DMS 273 treated with DMSO at 0.1 percent for 48 hours (cell line): ENCODE measurements at places on chromosomes 11 and 22.

DNA sequence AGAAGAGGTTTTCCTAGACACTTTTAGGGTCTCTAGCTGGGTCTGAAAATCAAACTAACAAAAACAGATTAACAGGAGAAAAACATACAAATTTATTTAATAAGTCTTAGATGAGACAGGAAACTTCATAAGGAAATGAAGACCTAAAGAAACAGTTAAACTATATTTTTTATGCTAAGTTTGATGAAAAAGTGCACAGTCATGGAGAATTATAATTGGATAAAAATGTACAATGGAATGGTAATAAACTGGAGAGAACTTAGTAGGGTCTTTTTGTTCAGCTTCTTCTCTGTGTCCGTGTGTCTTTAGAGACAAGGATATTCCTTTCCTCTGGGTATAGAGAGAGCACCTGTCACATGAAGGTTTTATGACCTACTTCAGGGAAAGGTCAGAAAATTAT is 323.4 kb downstream of the RAB38 start:
- no peak for DNase-seq

- no peak for DNase-seq
Observed at GRCh38 chr11:34250211-34250610, 107.6 kb downstream of the ABTB2 start.

GRCh38 chr11:1055990-1056771 is 18.5 kb upstream of the MUC2 start:
- no peak for DNase-seq

DNA sequence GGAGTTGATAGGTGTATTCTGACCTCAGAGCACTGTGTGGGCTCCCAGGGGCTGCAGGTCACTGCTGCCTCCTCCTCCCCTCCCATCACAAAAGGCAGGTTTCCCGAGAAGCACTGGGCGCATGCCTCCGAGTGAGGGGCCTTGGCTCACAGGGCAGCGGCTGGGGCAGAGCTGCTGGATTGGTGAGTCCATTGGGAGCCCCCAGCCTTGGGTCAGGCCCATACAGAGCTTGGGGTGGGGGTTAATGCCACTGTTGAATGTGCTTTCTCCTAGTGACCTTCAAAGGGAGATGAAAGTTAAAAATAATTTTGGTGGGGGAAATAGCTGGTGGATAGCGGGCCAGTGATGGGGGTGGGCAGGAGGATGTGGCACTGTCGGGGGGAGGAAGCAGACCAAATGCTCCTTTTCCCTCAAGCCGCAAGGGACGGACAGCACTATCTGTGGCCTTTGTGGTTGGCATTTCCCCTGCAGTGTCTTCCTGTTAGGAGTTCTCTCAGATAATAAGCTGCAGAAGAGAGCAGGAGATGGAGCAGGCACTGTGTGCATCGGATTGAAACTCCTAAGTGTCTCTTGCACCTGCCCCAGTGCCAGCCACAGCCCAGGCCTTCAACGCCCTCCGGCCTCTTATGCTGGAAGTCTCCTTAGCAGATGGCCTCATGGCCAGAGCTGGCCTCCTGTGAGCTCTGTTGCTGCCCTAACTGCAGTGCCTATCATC is 3.2 kb downstream of the TUBA8 start:
- no peak for DNase-seq

GRCh38 chr11:18080451-18080850 is 25.4 kb downstream of the SAAL1 start:
- no peak for DNase-seq

- DNase-seq = no peak
Observed at GRCh38 chr11:37995886-37996285, 1397.8 kb upstream of the RAG2 start.

- DNase-seq = no peak
Observed at GRCh38 chr11:73914284-73914683, 36.5 kb upstream of the DNAJB13 start.

DNA sequence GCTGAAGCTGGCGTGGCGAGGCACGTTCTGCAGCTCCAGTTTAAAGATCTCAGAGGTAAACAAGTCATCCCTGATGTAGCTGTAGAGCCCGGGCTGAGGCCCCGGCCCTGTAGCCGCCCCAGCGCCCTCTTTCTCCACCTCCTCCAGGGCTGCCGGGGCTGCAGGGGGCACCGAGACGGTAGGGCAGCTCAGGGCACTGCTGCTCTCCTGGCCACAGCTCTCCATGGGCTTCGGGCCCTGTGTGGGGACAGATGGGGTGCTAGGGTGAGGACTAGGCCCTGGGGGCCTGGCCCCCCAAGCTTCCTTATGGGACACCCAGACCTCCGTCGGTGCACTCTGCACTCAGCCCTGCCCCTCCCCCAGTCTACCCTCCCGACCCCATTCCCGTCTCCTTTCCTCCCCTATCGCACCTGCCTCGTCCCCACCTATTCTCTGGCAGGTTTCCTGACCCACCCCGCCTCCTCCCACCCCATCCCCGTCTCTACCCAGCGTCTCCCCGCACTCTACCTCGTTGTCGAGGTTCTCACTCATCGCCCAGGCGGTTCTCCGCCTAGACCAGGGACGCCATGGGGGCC is 559 bp downstream of the RANBP1 start:
- DNase-seq = no peak

GRCh38 chr11:61120706-61121191 is 18.5 kb downstream of the CD5 start:
- no peak for DNase-seq

DNA sequence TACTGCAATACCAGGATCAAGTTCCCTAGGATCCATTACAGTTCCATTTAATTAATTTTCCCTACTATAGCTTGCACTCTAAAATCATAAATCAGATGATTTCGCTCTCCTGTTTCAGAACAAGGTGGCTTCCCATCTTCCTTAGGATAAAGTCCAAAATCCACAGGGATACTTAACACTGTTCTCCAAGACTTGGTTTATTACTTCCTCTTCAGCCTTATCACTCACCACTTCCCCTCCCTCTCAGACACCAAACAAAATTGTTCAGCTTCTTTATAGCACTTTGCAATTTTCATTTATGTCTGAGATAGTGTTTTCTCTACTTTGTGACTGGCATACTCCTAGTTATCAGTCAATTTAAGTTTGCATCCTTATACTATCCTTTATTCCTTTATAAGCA is 124.6 kb downstream of the GRIA4 start:
- DNase-seq = no peak

DNA sequence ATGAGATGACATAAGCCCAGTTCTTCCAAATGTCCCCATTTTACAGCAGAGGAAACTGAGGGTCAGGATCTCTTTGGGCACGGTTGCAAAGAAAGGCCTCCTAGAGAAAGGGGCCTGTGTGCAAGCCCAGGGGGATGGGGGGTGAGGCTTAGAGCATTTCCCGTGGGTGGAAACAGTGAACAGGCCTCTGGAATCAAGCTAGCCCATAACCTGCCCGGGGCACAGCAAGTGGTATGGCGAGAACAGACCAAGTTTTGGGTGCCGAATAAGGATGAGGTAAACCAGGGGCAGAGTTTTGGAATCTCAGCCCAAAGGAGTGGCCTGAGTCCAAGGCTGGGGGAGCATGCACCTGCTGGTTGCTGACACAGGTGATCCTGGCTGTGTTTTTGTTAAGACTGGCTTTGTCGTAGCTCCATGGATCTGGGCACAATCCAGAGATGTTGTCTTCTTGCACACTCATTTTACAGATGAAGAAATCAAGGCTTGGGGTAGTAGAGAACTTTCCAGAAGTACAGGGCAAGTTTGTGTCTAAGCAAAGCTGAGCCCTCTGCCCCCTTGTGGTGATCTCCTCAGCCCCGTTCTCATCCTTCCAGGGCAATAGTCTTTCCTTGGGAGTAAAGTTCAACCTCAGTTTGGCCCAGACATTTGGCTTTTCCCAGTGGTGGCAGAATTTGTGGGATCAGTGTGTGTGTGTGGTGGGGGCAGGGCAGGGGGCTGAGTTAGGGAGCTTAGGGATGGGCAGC is 53.5 kb upstream of the MYEOV start:
- DNase-seq = no peak

DNA sequence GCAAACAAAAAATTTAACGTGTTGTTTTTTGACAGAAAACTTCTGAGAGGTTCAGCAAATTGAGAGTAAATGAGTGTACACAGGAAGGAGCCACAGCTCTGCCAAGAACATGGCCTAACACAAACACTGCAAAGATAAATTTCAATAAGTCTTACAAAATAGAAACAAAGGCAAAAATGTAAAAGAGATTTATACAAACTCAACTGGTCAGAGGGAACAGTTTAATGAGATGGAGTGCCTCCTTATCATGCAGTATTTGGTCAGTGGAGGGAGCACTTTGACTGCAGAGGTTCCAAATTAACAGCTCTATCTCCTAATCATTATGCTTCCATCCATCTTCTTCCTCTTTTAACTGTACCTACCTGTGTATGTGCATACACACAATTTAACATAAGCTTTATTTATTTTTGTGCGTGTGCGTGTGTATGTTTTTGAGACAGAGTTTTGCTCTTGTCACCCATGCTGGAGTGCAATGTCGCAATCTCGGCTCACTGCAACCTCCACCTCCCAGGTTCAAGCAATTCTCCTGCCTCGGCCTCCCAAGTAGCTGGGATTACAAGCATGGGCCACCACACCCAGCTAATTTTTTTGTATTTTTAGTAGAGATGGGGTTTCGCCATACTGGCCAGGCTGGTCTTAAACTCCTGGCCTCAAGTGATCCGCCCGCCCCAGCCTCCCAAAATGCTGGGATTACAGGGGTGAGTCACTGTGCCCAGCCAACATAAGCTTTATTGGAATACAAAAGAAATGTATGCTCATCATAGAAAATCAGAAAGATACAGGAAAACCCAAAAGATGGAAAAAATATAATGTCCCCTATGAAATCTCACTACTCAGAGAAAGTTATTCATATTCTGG is 111.9 kb downstream of the MRTFA start:
- no peak for DNase-seq

- DNase-seq = no peak
Observed at GRCh38 chr22:27295040-27295439, 506.5 kb downstream of the MN1 start.

DNA sequence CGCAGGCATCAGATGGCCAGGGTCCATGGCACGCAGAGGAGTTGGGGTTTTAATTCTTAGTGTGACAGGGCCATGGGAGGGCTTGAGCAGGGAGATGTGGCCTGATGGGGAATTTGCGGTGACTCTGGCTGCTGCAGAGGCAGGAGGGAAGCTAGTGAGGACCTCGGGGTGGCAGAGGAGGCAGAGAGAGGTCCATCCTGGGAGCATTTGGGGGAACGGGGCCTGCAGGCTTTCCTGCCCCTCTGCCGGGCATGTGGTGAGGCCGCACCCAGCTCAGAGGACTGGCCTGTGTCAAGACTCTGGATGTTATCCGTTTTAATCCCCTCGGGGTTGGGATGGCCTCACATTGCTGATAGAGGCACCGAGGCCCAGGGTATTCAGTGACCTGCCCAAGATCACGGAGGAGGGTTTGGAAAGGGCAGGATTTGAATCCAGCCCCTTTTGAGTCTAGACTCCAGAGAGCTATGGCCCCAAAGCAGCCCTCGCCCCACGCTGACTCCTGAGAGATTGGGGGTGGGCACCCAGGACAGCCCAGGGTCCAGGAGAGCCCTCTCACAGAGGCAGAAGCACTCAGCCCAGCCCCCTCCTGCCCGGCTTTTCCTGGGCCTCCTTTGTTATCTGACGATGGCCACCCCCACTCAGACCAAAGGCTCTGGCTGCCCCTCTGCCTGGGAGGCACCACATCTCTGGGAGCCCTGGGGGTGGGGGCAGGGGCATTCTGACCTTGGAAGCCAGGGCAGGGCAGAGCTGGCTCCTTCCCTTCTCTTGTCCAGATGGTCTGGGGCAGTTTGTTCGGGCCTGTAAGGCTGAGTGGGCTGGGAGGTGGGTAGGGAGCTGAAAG is 13.9 kb downstream of the MGAT3 start:
- no peak for DNase-seq

GRCh38 chr22:26188341-26188740 is 19.1 kb downstream of the SEZ6L start:
- DNase-seq = no peak

DNA sequence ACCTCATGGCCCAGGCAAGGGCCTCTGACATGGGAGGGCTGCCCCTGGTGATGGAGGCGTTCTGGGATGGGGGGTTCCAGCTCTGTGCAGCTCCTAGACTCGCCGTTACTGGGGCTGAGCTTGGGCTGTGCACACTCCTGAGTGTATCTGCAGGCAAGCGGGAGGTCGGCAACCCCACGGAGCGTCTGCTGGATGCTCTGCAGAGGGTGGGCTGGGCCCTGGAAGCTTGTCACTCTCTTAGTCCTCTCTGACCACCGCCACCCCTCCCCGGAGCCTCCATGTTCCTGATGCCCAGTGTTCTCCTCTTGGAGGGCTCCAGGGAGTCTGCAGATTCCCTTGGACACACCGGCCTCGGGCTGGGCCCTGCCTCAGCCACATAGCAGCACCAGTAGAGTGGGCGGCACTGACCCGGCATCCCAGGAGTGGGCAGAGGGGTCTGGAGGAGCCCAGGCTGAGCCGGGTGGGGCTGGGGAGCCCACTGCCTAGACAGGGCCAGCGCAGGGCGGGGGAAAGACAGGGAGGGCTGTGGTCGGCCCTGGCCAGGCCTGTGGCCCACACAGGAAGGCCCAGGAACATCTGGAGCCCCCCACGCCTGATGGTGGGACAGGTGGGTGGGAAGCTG is 20.6 kb upstream of the MUC5B start:
- no peak for DNase-seq

GRCh38 chr11:65501472-65502273 is 2.8 kb downstream of the MALAT1 start:
- DNase-seq = no peak

DNA sequence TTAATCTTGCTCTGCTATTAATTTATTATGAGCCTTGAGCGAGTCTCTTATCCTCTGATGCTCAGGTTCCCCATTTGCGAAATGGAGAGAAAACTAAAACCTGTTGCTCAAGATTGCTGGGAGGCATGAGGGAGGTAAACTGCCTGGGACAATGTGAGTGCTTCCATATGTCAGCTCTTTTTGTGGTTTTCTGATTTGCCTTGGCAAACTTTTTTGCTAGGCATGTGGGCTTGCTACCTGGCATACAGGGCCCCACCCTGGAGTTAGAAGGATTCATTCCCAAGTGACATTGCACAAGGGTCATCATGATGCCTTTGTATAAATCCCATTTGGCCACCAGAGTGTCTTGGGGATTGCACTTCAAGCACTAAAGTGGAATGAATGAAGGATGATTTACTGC is 22.4 kb downstream of the TSPAN18 start:
- no peak for DNase-seq

DNA sequence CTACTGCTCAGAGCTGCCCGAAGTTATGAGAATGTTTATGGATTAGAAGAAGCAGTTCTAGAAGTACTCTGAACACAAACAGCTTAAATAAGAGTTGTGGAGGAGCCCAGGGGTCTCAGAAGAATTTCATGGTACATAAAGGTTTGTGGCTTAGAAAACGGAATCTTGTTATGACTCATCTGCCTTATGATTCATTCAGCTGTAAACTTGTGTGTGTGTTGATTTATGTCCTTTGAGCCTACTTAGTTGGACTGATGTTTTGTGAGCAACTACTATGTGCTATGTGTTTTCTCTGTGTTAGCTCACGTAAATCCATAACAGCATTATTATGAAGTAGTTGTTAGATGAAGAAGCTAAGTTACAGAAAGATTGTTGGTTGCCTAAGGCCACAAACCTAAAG is 203.7 kb downstream of the PGR start:
- no peak for DNase-seq

- DNase-seq = no peak
Observed at GRCh38 chr11:2768471-2769408, 68.9 kb upstream of the KCNQ1OT1 start.
